ENCODE measurements at places on chromosomes 16 and 17. TPM values are rescaled to one million over a fixed set of nuclear protein-coding genes. Genes with fewer than 3 reads are reported as not detected.

The CCR7 gene
- under 0.01 TPM for total RNA-seq

The HOXB3 gene
- total RNA-seq: 15.7 TPM

The CHCT1 gene
- total RNA-seq: not detected

The DOC2A gene
- total RNA-seq: 0.26 TPM

The NACA2 gene
- total RNA-seq: not detected

The C1QTNF8 gene
- not detected for total RNA-seq

The CDH15 gene
- 0.99 TPM for total RNA-seq

The HS3ST3A1 gene
- total RNA-seq: 28.5 TPM

The CA10 gene
- not detected for total RNA-seq

The HBA1 gene
- not detected for total RNA-seq

The NLRC3 gene
- 0.17 TPM for total RNA-seq

The TP53TG3F gene
- not detected for total RNA-seq

The SLC47A1 gene
- total RNA-seq: 0.26 TPM

The GP2 gene
- total RNA-seq: not detected

The FAM171A2 gene
- total RNA-seq: 5.0 TPM

The TADA2A gene
- total RNA-seq: 19.8 TPM

The CDK5R1 gene
- 0.33 TPM for total RNA-seq

The CCL8 gene
- 0.26 TPM for total RNA-seq

The SLC16A11 gene
- under 0.01 TPM for total RNA-seq

The PYDC1 gene
- total RNA-seq: not detected

The KRT15 gene
- not detected for total RNA-seq

The TTYH2 gene
- total RNA-seq: 0.77 TPM

The FA2H gene
- not detected for total RNA-seq

The ACSM2A gene
- not detected for total RNA-seq

The OR1A1 gene
- not detected for total RNA-seq

The TMC6 gene
- total RNA-seq: 0.17 TPM

The TRIM25 gene
- total RNA-seq: 34.2 TPM

The CDRT15 gene
- not detected for total RNA-seq

The TNFRSF13B gene
- total RNA-seq: not detected

The SPN gene
- not detected for total RNA-seq

The SEZ6L2 gene
- total RNA-seq: 1.8 TPM

The SUMO2 gene
- 122 TPM for total RNA-seq

The TBC1D3I gene
- total RNA-seq: 0.51 TPM

The UBFD1 gene
- 101 TPM for total RNA-seq

The TSPOAP1 gene
- total RNA-seq: 4.0 TPM

The HNF1B gene
- total RNA-seq: not detected

The SLC12A3 gene
- total RNA-seq: not detected

The SMPD3 gene
- under 0.01 TPM for total RNA-seq

The PERCC1 gene
- total RNA-seq: not detected

The CHD9NB gene
- total RNA-seq: 3.6 TPM

The PAQR4 gene
- 1.0 TPM for total RNA-seq

The FAM83G gene
- 6.3 TPM for total RNA-seq

The B3GNT9 gene
- 34.7 TPM for total RNA-seq

The KARS1 gene
- total RNA-seq: 126 TPM

The FOXF1 gene
- total RNA-seq: 31.5 TPM

The ZNF385C gene
- not detected for total RNA-seq

The SOCS7 gene
- 9.8 TPM for total RNA-seq

The NHERF2 gene
- total RNA-seq: 16.9 TPM

The RAPGEFL1 gene
- 1.2 TPM for total RNA-seq

The KRT31 gene
- total RNA-seq: not detected

The KRTAP2-3 gene
- total RNA-seq: not detected

The PRSS36 gene
- 0.17 TPM for total RNA-seq

The RBFOX1 gene
- not detected for total RNA-seq

The OR1F1 gene
- not detected for total RNA-seq

Measured in fibroblast of lung (primary cell).